Erythroblast (primary cell): ENCODE measurements at places on chromosomes 5 and 9.
A peak's percentile ranks its signal among the peaks of the same experiment; 100 is the strongest.

- no peak for DNase-seq
Measured at GRCh38 chr9:16484180-16484579, 386.3 kb downstream of the BNC2 start.

DNA sequence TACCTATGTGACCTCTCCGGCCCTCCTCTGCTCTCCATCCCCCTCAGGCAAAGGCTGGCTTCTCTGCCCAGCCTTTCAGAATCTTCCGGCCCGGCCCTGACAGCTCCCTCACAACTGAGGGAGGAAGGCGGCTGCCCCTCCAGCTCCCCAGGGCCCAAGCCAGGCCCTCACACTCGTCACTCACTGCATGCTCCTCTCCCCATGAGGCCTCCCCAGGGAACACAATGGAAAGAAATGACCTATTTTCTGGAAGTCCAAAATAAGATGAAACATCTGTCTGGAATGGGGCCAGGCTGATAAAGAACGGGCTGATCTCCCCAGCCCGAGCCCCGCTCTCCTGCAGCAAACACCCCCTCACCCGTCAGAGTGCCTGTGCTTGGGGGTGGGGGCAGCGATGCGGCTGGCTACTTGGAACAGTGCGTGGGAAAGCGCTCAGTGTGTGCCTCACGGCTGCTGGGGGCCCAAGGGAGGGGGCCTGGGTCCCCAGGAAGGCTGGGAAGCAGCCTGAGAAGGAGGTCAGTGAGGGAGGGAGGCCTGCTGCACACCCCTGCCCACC is 11.3 kb downstream of the PDGFRB start:
- DNase-seq, result no peak

DNA sequence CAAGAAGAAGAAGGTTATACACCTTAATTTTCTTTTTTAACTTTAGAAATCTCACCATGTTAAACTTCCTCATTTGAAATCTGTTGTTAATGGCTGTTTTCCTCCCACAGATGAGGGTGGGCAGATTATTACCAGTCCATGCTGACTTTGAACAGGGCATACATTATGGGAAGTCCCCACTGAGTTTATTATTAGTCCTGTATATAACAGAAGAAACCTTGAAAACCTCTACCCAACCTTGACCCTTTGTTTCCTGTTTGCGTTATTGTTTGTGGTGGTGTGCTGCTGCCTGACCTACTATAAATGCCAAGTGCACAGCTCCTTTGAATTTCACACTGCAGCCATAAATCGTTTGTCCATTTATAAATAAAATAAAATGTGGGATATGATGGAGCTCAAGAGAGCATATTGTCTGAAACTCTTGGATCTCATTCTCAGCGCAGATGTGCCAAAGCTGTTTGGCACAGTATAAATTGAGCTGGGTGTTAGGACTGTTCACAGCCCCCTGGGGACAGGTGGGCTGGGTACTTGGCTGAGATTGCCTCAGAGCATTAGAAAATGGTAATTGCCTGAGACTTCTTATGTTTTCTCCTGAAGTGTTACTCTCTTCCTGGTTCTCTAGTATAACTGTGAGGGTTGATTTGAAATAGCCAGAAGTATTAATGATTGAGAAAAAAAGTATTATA is 139.6 kb downstream of the SPATA31D1 start:
- no peak for DNase-seq

DNA sequence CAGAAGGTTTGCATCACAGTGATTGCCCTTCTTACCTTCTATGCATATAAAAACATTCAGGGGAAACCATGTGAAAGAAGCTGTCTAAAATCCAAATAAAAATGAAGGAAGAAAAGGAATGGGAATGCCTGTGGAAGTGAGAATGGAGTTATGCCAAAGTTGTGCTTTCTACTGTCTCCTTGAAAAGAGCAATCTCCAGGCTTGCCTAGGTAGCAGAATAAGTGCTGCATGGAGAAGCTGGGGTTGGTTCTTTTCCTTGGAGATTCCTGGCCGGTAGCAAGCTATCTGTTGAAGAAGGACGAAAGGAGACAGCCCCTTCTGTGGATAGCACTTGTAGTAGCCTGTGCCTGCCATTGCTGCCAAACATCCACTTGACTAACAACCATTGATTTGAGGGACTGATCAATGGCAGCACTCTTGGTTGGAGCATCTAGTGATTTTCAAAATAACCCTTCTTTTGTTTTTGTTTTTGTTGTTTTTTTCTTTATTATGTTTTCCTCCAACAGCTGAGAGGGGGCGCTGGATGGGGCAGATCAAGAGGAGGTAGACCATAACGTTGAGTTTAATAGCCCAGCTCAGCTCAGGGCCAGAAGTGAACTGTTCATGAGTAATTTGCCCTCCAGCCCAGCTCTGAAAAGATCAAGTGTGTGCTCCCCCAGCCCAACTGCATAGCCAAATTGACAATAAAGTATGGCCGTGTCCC is 1.6 kb downstream of the PLCXD3 start:
- DNase-seq, result no peak

- peak; percentile 33 for DNase-seq
Measured at GRCh38 chr5:14868771-14869170, 2.8 kb downstream of the ANKH start.

GRCh38 chr5:178108966-178109365 is 4.4 kb upstream of the N4BP3 start:
- no peak for DNase-seq

GRCh38 chr9:101479338-101480030 is 43.9 kb upstream of the ALDOB start:
- DNase-seq, result no peak

GRCh38 chr9:130480673-130481072 is 35.9 kb downstream of the ASS1 start:
- peak; percentile 55 for DNase-seq

GRCh38 chr5:16539169-16539666 is 73.6 kb upstream of the ZNF622 start:
- no peak for DNase-seq

DNA sequence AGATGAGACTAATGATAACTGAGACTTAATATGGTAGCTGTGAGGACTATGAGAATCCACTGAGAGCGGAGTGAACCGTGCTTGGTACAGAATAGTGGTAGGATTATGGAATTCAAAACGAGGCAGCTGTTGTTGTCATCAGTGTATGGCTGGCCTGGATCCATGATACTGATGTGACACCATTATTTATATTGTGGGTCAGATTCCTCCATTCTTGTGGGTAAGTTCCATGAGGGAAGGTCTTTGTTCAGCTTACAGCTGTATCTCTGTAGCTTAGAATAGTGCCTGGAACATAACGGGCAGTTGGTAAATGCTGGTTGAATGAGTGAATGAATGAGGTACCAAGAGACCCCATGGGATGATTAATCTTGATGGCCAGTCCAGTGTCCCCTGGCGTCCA is 61.8 kb downstream of the ACER2 start:
- DNase-seq, result no peak
